ENCODE measurements at places on chromosomes 7 and 10.

- no peak for DNase-seq
Measured at GRCh38 chr10:32940321-32941301, 17.4 kb downstream of the ITGB1 start.

DNA sequence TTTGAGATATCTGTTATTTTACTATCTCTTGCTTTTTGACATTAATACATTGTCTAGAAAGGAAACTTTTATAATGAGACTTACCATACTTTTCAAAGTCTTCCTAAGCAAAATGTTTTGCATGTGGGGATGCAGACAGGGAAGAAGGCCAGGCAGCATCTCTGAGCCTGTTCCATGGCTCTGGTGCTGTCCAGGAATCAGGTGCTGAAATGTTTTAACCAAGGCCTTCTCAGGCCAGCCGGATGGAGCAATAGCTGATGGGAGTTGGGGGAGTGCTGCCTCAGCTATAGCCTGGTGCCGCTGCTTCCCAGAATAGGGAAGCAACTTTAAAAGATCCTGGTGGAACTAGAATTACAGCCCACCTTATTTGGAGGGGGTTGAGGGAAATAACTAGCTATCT lies 38.5 kb downstream of the CRTAC1 start:
- DNase-seq = no peak

DNA sequence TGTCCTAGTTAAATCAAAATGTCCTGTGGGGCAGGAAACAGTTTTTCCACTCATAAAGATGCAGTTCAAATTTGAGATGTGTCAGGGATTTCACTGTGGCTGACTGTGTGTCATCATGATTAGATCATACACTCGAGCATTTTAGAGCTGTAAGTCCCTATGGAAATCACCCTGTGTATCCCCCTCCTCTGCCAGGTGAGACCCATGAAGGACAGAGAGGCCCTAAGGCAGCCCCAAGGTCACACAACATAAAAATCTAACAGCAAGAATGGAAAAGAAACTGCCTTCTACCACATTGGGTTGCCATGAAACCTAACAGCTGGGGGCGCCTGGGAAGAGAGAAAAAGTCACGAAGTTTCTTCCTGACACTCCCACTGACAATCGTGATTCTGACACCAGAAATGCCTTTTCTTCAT lies 135.8 kb downstream of the KCNMA1 start:
- DNase-seq = no peak

GRCh38 chr7:146722986-146723385 lies 606.4 kb downstream of the CNTNAP2 start:
- DNase-seq = no peak

GRCh38 chr7:121510858-121511482 lies 114.9 kb upstream of the FAM3C start:
- DNase-seq = no peak

- no peak for DNase-seq
Measured at GRCh38 chr10:113549856-113550255, 3.0 kb upstream of the HABP2 start.

Measured in stimulated activated CD8-positive, alpha-beta memory T cell treated with anti-CD3 and anti-CD28 coated beads, Interleukin-15, amount 100 ng/mL, for 1 hour (primary cell).